ENCODE measurements at places on chromosomes 7 and 10.

- no peak overlapping the region for H3K4me3 ChIP-seq
- H3K4me1 ChIP-seq, result no peaks in the 10 kb centered on the region
- no peak overlapping the region for H3K27ac ChIP-seq
Measured at GRCh38 chr7:36639826-36640225, 84.5 kb downstream of the AOAH start.

DNA sequence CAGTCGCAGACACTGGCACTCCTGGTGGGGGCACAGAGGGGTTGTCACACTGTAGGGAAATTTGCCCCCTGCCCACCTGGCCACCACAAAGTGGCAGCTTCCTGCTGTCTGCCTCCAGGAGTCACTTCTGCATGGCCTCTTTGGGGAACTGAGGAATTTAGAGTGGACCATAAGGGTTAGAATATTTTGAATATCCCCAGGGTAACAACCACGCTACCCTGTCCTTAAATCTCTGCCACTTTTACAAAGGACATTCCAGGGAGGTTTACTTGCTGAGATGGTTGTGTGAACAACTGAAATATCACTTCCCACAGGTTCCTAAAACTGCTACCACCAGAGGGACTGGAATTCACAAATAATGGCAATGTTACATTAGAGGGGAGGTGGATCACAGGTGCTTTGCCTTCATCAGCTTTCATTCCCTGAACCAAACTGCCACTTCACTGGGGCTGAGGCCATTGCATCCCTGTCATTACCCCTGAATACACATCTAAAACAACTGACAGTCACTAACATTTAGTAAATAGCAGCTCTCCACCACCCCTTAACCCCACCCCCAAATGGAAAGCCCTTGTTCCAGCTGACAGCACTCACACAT, 88.1 kb upstream of the IFRD1 start:
- DNase-seq, result no peak
- H3K36me3 ChIP-seq, result no peaks in the 10 kb centered on the region
- no peaks in the 10 kb centered on the region for H3K27me3 ChIP-seq
- H3K4me1 ChIP-seq, result no peaks in the 10 kb centered on the region
- H3K4me3 ChIP-seq, result no peak overlapping the region
- no peak overlapping the region for H3K27ac ChIP-seq

DNA sequence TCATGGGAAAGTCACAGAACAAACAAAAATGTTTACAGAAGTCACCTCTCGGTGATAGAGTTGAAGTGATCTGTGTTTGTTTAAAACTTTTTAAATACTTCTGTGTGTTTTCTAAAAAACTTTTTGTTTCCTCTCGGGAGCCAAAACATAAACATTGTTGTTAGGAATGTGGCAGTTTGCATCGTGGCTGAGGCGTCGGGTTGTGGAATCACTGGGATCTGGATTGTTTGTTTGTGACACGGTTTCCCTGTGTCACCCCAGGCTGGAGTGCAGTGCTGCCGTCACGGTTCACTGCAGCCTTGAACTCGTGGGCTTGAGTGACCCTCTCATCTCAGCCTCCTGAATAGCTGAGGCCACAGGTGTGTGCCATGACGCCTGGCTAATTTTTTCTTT, 29.0 kb upstream of the SUN1 start:
- no peak overlapping the region for H3K27ac ChIP-seq
- no peaks in the 10 kb centered on the region for H3K27me3 ChIP-seq
- H3K36me3 ChIP-seq, result no peaks in the 10 kb centered on the region
- no peak overlapping the region for H3K4me3 ChIP-seq
- DNase-seq, result no peak
- peaks cover 11% of the 10 kb centered on the region for H3K4me1 ChIP-seq

- DNase-seq, result no peak
- no peaks in the 10 kb centered on the region for H3K36me3 ChIP-seq
- no peaks in the 10 kb centered on the region for H3K27me3 ChIP-seq
- H3K4me1 ChIP-seq, result no peaks in the 10 kb centered on the region
Measured at GRCh38 chr10:63832686-63833085, 311.5 kb downstream of the REEP3 start.

- no peaks in the 10 kb centered on the region for H3K4me1 ChIP-seq
- no peak for DNase-seq
- no peaks in the 10 kb centered on the region for H3K36me3 ChIP-seq
- no peak overlapping the region for H3K4me3 ChIP-seq
- no peaks in the 10 kb centered on the region for H3K27me3 ChIP-seq
- H3K27ac ChIP-seq, result no peak overlapping the region
Measured at GRCh38 chr10:45599646-45600045, 72.9 kb downstream of the ZFAND4 start.

DNA sequence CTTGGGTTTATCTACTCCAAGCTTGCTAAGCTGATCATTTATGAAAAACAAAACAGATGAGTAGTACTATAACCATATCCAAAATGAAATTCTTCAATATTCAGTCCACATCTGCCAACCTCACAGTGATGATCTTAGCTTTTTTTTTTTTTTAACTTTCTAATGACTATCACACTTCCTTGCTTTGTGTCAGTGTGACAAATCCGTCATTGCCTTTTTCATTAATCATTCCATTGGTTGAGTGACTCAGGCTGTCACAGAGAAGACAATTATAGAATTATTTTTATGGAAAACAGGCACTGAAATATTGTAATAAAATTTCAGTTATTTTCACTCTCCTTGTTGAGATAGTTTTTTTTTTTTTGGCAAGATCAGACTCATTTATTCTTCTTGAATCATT, 70.7 kb downstream of the CPVL start:
- H3K27ac ChIP-seq, result no peak overlapping the region
- no peaks in the 10 kb centered on the region for H3K4me1 ChIP-seq
- no peak for DNase-seq
- H3K36me3 ChIP-seq, result no peaks in the 10 kb centered on the region
- H3K4me3 ChIP-seq, result no peak overlapping the region

DNA sequence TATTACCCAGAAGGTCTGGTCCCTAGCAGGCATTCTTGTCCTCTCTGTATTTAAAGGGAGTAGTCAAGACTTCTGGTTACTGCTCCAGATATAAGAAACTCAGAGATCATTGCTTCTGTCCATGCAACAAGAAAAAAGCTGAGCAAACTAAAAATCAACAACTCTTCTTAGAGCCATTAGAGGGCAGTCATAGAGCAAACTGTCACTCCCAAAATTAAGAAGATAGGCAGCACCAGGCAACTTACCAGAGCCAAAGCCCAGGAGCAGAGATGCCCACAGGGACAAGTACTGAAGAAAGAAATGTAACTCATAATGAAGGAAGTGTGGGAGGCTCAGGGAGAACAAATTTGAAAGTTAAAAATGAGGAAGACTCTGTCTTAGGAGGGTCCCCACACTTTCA, 472.9 kb upstream of the COBL start:
- no peak for DNase-seq
- no peaks in the 10 kb centered on the region for H3K27me3 ChIP-seq
- no peaks in the 10 kb centered on the region for H3K36me3 ChIP-seq
- no peaks in the 10 kb centered on the region for H3K4me1 ChIP-seq
- H3K27ac ChIP-seq, result no peak overlapping the region
- no peak overlapping the region for H3K4me3 ChIP-seq

DNA sequence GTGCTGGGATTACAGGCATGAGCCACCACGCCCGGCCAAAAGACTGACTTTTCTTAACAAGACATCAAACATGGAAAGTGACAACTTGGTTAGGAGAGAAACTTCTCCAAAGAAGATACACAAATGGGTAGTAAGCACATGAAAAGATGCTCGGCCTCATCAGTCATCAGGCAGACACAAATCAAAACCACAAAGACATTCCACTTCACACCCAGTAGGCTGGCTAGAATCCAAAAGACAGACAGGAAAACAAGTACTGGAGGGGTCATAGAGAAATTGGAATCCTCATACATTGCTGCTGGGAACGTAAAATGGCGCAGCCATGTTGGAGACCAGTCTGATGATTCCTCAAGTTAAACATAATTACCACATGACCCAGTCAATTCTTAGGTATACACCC, 16.4 kb downstream of the SEPHS1 start:
- peaks cover 19% of the 10 kb centered on the region for H3K36me3 ChIP-seq
- H3K27me3 ChIP-seq, result no peaks in the 10 kb centered on the region
- no peaks in the 10 kb centered on the region for H3K4me1 ChIP-seq
- DNase-seq, result no peak
- H3K4me3 ChIP-seq, result no peak overlapping the region

- H3K27me3 ChIP-seq, result no peaks in the 10 kb centered on the region
- no peaks in the 10 kb centered on the region for H3K4me1 ChIP-seq
- no peaks in the 10 kb centered on the region for H3K36me3 ChIP-seq
- H3K27ac ChIP-seq, result no peak overlapping the region
- no peak overlapping the region for H3K4me3 ChIP-seq
Measured at GRCh38 chr7:73726083-73726466, 6.6 kb upstream of the STX1A start.

- H3K4me3 ChIP-seq, result no peak overlapping the region
- no peaks in the 10 kb centered on the region for H3K27me3 ChIP-seq
- no peak overlapping the region for H3K27ac ChIP-seq
- H3K36me3 ChIP-seq, result no peaks in the 10 kb centered on the region
- peaks cover 15% of the 10 kb centered on the region for H3K4me1 ChIP-seq
- DNase-seq, result no peak
Measured at GRCh38 chr7:95527033-95527775, 41.5 kb downstream of the ASB4 start.

GRCh38 chr7:1438208-1438607, 21.1 kb downstream of the MICALL2 start:
- H3K27ac ChIP-seq, result no peak overlapping the region
- H3K4me3 ChIP-seq, result no peak overlapping the region
- peaks cover 15% of the 10 kb centered on the region for H3K36me3 ChIP-seq
- H3K27me3 ChIP-seq, result no peaks in the 10 kb centered on the region
- no peak for DNase-seq

DNA sequence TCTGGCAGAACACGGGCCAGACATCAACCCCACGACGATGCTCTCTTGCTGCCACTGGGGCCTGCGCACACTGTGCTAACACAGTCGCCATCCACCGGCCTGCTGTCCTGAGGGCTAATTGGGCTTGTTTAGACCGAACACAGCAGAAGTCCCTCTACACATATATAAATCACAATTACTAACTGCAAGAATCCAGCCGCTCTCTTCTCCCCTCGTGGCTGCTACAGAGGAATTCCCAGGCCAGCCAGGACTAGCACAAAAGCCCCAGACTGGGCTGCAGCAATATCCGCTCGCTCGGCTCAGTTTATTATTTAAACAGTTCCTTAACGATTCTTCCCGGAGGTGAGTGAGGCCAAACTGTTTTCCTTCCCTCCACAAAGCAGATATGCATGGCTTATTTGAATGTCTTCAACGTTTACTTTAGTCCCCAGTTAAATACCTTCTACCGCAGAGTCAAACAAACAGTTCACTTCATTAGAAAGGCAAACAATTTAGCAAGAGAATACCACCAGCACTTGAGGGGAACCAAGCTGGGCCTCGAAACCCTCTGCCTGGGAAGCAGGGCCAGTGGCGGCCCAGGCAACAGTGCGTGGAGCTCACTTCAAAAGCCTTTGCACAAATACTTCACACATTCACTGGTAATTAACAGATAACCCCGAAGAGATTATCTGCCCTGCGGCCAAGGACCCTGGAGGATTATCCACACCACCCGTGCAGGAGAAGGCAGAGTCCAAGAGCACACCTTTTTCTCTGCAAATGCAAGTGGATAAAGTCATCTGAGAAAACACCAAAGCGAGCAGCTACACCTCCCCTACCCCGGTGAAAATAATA, 145.3 kb downstream of the GLI3 start:
- no peaks in the 10 kb centered on the region for H3K4me1 ChIP-seq
- no peaks in the 10 kb centered on the region for H3K27me3 ChIP-seq
- H3K36me3 ChIP-seq, result no peaks in the 10 kb centered on the region
- no peak overlapping the region for H3K4me3 ChIP-seq

GRCh38 chr10:1399431-1400100, 337.8 kb downstream of the ADARB2 start:
- no peak overlapping the region for H3K4me3 ChIP-seq
- no peaks in the 10 kb centered on the region for H3K27me3 ChIP-seq
- peaks cover 4% of the 10 kb centered on the region for H3K4me1 ChIP-seq
- DNase-seq, result no peak
- H3K27ac ChIP-seq, result no peak overlapping the region

DNA sequence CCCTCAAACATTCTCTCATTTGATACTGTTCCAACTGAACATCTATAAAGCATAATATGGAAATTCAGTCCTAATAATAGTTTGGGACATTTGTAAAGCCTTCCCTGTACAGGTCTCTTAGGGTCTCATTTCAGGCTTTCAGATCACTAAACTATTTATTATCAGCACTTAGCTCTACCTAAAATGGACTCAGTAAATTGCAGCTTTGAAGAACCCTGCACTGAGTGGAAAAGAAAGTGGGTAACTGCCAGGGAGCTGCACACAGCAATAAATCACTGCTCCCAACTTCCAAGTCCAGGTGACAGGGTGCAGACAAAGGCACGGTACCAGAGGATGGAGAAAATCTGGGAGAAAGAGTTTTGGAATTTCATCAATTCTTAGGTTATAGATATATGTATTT, 164.9 kb upstream of the AOAH start:
- no peaks in the 10 kb centered on the region for H3K4me1 ChIP-seq
- no peak for DNase-seq
- no peak overlapping the region for H3K27ac ChIP-seq
- H3K36me3 ChIP-seq, result no peaks in the 10 kb centered on the region
- H3K4me3 ChIP-seq, result no peak overlapping the region

DNA sequence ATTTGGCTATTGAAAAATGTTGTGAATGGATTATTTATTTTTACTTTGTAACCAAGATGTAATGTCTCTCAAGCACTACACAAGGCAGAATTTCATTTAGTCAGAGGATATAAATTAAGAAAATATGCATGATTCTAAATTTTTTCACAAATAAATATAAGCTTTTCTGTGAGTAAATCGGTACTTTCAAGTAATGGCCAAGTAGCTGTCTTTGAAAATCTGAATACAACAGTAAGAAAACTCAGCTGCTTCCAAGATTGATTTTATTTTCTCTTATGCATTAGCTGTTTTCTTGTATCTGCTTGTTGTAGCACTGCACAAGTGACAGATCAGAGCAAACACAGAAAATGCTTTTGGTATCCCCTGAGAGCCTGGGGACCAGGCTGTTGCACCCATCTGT, 998.5 kb upstream of the GHITM start:
- H3K4me1 ChIP-seq, result no peaks in the 10 kb centered on the region
- no peak overlapping the region for H3K27ac ChIP-seq
- no peak overlapping the region for H3K4me3 ChIP-seq
- no peak for DNase-seq
- no peaks in the 10 kb centered on the region for H3K36me3 ChIP-seq
